ENCODE measurements at places on chromosomes 1 and 21.
A peak's percentile ranks its signal among the peaks of the same experiment; 100 is the strongest.

DNA sequence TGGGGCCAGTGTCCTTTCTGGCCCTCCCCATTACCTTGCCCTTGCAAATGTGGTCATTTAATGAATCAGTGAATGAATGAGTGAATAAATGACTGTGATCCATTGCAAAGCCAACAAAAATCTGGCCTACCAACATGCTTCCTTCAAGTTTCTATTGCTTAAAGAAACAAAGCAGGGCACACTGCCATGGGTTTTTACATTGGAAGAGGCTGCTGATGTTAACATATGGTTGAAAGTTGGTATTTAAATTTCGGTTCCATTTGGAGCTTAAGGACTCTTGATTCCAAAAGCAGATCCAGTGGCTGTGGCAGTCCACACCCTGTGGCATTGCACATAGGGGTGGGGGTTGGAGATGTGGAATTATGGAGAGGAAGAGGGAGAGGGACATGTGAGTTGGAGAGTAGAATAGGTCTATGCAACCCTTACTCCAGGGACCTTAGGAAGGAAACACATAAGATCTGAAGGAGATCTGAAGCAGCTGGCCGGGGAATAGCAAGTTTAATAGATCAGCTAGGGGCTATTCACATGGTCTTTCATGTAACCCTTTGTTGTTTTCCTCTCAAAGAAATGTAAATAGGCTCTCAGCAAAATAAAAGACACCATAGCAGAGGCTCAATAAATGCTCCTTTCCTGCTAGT, 7.2 kb downstream of the ABCA4 start:
- no peak for DNase-seq

DNA sequence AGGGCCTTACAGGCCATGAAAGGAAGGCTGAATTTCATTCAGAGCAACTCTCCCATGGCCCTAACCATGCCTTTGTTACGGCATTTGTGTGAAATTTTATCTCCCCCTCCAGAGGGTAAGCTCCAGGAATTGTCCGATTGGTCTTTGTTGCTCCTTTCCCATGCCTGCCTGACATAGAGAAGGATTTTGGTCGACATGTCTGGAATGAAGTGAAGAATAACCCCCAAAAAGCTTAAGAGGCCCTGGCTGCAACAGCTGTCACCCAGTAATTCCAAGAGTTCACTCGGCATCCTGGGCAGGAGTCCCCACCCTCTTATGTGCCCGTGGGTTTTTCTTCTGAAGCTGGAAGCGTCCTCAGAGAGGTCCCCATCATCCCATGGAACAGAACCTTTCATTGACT, 20.6 kb downstream of the CDA start:
- no peak for DNase-seq

DNA sequence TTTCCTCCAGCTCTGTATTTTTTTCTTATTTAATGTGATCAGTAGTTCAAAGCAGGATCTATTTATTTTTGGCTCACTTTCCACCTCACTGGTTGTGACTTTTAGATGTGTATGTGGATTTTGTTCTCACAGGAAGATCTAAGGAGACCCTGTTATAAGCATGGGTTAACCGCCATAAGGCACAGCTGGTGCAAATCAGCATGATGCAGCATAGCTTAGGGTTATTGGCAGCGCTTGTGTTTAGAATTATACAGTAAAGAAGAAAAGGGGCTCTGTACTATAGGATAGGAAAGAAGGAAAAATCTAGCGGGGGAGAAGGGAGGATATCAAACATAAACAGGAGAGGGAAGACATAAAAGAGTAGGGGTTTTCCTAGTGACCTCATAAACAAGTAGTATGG, 26.9 kb upstream of the RGL1 start:
- DNase-seq, result peak; percentile 52

GRCh38 chr1:117710710-117711109, 104.9 kb downstream of the TENT5C start:
- DNase-seq, result peak; percentile 18

DNA sequence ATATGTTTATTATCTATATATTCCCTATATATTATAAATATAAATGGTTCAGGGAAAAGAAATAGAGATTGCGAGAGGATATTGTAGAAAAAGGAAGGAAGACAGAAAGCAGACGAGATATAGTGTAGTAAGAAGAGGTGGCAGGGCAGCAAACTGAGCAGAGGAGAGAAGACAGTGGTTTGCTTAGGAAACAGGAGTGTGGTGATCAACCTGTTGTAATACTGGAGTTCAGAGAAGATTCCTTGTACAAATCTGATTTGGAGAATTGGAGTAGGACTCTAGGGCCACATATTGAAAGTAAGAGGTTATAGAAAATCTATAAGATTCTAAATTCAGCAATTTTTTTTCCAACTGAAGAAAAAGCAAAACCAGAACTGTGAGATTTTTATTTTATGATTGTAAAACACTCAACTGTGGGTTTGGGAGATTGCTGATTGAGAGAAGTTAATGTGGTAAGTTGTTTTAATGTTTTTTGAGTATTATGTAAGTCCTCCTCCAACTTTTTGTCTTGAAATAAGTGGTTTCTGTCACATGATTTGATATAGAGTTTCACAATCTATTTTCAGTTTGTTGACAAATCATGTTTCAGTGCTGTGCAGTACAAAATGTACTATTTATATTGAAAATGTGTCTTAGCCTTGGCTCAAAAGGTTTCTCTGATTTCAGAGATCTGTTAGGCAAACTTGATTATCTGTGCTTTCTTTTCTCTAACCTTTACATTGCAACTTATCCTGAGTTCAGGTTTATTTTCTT, 9.6 kb upstream of the AMY2B start:
- DNase-seq, result no peak

DNA sequence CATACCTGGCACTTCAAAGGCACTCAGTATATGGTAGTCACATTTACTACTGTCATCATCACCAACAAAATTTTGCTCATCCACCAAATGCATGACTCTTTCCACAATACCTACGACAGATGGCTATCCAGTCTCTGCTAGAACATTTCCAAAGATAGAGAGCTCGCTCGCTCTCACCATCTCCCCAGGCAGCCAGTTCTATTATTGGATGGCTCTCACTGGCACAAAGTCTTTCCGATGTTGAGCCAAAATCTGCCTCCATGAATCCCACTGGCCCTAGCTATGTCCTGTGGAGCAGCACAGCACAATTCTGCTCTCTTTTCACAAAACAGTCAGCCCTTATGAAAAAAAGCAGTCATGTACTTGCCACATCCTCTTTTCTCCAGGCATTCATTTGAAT, 102.1 kb downstream of the DAB1 start:
- no peak for DNase-seq

DNA sequence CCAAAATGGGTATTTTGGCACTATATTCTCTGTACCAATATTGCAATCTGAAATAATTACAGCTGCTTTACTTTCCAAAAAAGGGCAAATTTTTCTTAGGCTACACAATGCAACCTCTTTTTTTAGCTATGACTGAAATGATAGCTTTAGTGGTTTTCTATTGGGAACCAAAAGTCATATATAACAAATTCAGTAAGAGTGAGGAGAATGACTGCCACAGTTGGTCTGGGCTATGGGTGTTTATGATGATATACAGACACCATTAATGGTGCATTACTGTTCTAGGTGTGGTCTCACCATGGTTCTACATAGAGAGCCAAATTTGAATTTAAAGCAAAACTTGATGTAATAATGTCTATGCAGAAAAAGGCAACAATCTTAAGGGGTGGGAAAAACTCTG, 72.3 kb upstream of the PTBP2 start:
- DNase-seq, result no peak

DNA sequence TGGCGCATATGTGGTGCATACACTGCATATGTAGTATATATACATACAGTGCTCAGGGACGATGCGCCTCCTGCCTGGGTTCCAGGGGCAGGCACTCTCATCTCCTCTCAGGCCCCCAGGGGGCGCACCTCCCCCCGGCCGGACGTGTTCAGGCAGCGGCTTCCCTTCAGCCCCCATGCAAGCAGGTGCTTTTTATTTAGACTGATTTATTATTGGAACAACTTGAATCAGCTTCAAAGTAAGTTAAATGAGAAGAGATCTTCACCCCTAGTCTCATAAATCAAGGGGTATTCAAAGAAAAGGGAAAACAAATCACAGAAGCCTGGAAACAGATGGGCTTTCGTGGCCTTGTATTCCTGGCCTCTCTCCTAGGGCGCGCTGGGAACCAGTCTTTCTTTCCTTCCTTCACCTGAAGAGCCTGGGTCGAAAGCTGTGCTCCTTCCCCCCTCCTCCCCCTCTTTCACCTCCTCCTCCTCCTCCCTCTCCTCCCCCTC, 64.6 kb downstream of the UBIAD1 start:
- DNase-seq, result peak; percentile 18

All from RPMI7951 (cell line).